Activated CD4-positive, alpha-beta T cell treated with anti-CD3 and anti-CD28 coated beads for 4 hours (primary cell): ENCODE measurements at places on chromosomes 4 and X.

GRCh38 chr4:17624821-17625220 lies 10.4 kb downstream of the MED28 start:
- no peak for DNase-seq

- DNase-seq: no peak
These were observed 344.8 kb downstream of the ZNF674 start for GRCh38 chrX:46200413-46200812.

DNA sequence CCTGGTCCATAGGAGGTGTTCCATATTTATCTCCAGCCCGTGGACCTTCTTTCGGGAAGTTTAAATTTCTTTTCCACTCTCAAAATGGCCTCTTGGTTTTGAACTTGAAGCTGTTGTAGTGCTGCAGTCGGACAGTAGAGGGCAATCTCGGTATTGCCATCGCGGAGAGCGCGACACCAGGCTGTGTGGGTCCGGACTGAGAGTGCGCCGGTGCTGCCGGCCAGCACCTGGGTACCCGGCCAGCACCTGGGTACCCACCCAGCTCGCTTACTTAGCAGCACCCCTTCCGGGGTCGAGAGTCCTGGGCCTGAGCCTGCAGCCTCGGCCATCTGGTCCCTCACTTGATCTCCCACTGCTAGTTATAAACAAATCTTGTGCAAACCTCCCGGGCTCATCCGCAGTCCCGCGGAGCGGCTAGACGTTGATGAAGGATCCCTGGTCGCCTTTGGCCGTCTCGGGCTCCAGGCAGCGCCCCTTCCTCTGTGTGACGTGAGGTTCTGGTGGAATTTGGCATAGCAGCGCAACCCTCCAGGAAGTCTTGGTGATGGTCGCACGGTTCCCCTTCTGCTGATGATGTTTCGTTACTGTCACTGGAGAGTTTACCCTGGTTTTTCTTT lies 18.0 kb downstream of the FAM9A start:
- DNase-seq: no peak

DNA sequence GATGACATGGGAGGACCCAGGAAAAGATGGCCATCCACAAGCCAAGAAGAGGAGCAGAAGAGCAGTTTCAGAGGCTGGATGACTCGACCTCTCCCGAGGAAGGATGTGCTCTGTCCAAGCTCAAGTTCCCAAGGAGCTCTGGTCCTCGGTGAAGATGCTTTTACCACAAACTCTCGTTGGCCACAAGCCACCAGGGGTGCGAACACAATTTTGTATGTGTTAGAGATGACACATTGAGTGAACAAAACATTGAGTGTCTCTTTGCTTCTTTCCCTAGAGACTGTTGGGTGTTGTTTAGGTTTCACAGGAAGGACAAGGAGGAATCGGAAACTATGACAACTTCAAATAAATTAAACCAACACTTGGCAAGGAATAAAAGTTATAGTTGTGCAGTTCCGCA lies 26.3 kb downstream of the FGFBP1 start:
- DNase-seq: no peak

DNA sequence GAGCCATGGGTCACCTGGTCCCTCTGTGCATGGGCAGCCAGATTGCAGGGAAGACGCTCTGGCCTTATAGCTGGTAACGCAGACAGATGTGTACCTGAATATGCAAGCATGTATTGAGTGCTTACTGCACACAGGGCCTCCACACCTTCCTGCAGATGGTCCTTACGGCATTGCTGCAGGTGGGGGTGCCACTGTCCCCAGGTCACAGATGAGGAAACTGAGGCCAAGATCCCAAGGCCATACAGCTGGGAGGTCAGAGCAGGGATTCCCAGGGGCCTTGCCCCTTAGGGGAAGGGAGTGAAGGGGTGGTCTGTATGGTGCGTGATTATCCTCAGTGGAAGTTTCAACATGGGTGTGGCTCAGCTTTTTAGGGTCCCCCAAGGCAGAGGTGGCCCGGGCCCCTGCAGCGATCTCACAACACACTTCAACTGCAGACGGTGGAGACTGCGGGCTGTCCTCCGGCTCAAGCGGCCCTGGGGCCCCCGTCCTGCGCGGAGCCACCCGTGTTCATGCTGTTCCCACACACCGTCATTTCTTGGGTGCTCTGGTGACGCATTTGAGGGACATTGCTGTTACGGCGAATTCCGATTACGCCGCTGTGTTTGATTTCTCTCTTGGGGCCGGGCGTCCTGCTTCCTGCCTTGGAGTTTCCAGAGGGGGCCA lies 8.1 kb downstream of the DOK7 start:
- no peak for DNase-seq

DNA sequence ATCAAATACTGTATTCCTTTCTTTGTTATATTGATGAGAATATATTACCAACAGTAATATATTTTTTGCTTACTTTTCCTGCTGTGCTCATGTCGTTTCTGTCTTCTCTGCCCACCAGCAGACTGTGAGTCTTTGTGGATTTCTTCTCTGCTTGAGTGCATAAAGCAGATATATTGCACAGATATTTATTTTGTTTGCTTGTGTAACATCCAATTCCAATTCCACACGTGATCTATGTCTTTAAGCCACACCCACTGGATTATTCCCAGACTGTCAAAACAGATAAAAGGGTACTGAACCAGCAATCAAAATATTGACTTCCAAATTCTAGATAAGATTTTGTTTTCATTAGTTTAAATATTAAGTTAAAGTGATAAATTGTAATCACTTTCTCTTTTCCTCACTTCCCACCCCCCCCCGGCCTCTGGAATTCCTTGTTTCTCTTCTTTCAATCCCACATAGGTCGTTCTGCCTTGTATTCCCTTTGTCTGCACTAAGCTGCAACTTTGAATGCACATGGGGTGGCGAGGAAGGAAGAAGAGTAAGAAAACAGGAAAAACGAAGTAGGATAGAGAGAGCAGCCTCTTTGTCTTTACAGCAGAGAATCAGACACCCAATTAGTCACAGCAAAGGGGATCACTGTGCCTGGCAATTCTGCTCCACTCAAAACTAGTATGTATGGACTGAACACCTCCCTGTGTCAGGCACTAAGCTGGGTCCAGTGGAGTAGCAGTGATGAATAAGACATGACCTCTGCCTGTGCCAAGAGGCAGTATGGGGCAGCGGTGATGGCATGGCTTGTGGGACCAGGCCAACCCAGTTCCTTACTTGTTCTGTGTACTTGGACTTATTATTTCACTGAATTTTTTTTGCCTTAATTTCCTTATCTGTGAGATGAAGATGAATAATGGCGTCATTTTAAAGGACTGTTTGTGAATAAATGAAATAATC lies at the start of gene ADH1B:
ADH1B (minus strand) TSS at position 161 of the 951 bp plus-strand sequence; CDS start at position 91, 70 bp downstream.
- no peak for DNase-seq

- DNase-seq: no peak
These were observed 2.9 kb downstream of the ANTXR2 start for GRCh38 chr4:80069837-80070731.

DNA sequence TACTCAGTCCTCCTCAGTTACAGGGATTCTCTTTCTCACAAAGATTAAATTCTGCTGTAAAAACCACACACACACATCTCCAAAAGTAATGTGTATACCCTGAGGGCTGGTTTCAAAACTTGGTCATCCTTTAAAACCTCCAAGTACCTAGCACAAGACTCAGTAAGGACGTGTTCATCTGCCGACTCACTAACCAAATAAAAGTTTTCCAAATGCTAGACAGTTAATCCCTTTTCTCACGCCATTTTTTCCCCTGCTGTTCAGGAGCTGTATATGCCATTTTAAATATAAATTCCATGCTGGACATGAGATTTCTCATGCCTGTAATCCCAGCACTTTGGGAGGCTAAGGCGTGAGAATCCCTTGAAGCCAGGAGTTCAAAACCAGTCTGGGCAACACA lies 3.9 kb upstream of the SAT1 start:
- DNase-seq: no peak

DNA sequence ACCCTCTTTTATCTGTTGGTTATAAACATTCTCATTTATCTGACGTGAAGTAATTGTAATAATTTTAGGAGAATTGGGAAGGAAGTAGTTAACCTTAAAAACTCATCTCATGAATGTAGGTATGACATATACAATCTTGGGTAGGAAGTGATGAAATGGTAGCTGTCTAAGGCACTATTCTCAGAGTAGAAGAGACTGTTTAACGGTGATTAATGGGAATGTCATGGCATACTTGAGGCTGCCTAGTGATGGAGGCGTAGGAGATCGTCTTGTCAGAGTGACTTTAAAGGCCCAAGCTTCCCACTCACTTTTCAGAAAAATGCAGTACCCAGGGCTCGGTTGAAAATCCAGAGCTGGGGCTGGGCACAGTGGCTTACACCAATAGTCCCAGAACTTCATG lies 19.4 kb upstream of the AGA start:
- no peak for DNase-seq

- no peak for DNase-seq
These were observed 9.6 kb upstream of the YTHDC1 start for GRCh38 chr4:68359508-68359907.

DNA sequence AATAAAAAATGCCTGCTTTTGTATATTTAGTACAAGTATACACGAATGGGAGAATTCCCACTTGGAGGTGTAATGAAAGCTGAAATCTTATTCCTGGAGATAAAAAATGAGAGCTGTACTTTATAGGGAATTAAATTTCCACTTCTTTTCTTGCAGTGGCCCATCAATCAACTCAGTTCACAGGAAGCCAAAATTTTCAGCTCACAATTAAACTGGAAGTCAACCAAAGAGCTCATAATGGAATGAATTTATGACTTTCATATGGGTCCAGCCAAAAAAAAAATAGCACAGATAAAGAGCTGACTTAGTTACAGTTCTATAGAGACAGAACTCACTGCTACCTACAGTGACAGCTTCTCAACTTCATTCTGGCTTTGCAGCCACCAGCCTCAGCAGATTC lies 115.2 kb upstream of the TBC1D9 start:
- DNase-seq: no peak

- no peak for DNase-seq
These were observed 50.3 kb downstream of the TMEM165 start for GRCh38 chr4:55445921-55446577.

GRCh38 chrX:72254816-72255215 lies 16.0 kb upstream of the ERCC6L start:
- DNase-seq: no peak

DNA sequence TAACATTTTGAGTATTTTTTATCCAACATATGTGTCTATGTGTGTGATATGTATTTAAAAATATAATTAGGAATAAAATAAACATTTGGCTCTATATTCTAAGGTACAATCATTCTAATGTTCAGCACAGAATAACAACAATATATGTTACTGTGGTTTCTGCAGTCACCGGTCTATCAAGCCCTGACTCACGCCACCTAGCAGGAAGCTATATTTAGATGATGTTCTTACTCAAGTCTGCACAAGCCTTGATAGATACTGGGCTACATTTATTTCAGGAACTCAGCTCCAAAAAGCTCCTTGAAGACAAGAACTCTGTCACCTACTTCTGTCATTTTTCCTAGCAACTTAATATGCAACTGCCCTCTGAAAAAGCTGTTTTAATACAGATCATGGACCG lies 152.0 kb upstream of the FTHL17 start:
- no peak for DNase-seq

GRCh38 chr4:4858527-4859324 lies 739 bp upstream of the MSX1 start:
- DNase-seq: no peak

DNA sequence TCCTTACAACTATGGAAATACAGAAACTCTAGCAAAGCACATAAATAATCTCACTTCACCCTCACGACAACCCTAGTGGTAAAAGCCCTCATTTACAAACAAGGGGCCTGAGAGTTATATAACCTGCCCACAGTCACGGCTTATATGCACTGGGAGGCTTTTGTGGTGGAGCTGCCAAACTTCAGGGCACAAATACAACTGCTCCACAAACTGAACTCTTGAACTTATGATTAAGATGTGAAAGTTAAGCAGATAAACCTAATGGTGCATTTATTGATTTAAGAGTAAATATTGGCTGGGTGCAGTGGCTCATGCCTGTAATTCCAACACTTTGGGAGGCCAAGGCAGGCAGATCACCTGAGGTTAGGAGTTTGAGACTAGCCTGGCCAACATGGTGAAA lies 19.0 kb downstream of the SLC2A9 start:
- DNase-seq: no peak

GRCh38 chr4:29066861-29067260 lies 1653.3 kb upstream of the PCDH7 start:
- no peak for DNase-seq

DNA sequence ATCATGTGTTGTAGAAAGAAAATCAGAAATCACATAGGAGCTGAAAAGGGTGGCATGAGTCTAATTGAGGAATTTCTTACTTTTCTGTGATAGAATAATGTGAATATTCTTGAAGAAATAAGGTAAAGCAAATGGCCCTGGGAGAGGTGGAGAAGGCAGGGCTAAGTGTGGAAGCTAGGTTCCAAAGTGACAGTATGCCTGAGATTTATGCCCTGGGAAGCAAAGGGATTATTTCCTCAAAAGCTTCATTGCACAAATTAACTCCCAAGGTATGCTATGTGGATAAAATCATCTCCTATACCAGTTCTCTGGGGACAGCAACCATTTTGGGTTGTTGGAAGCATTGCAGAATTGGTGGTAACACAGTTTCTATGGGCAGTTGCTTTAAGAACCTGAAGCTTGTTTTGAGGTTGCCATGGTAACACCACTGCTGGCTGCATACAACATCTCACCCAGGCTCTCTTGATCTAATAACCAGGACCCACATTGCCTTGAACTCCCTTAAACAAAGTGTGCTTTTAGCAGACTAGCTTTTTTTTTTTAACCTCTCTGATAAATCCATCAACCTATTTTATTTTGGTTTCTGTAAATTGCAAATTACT lies 21.0 kb downstream of the MAOA start:
- no peak for DNase-seq

DNA sequence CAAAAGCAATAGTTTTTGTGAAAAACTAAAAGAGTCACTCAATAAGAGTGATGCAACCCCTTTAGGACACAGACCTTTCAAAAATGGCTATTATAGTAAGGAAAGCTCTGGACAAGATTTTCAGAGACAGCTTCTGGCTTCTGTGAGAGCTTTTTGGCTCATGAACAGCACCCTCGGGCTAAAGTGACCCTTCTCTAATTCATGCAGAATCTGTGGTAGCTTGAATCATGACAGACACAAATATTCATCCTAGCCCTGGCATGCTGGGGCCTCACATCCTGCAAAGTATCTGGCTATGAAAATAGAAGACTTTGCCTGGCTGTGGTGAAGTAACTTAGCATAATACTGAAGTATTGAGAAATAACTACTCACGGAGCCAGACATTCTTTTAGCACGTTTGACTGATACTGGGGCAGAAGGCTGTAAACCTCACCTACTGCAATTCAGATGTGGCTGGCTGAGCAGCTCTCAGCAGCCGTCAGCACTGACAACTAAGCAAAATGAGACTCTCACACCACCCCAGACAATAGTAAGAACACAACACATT lies 327.3 kb downstream of the MAPK10 start:
- no peak for DNase-seq

DNA sequence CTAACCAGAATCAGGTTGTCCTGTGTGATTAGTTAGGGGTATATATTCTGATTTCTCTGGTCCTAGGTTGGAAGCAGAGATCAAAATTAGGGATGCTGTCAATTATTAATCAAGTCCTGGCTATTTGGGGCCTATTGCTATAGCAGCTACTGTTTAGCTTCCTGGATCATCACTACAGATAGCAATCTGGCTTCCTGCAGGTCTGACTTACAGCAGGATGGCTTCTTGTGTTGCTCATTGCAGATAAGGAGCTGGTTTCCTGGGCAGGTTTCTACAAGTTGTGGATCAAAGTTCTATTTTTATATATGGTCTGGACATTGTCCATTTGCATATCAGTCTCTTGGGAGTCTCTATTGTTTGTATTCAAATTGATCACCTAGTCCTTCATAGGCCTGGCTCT lies 57.7 kb upstream of the C4orf54 start:
- no peak for DNase-seq

GRCh38 chrX:136691028-136691809 lies 43.3 kb downstream of the CD40LG start:
- no peak for DNase-seq
